ENCODE measurements at places on chromosomes 6 and 20. TPM values are rescaled to one million over a fixed set of nuclear protein-coding genes. Genes with fewer than 3 reads are reported as not detected.
A peak's percentile ranks its signal among the peaks of the same experiment; 100 is the strongest.

DNA sequence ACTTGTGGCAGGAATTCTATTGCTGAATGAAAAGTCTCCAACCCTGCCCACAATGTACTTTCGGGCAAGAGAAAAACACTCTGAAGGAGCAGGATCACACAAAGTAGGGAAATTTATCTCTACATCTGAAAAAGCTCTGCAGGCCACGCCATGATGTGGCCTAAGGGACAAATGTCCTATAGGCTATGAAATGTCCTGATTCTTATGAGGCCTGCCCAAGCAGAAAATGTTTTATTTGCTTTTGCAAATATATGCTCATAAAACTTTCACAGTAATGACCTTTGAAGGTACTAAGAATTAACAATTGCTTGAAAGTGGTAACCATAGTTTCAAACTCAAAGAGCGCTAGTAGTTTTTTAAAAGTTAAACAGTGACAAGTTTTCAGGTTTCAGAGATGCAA, 31.0 kb downstream of the SYCP2 start:
- no peaks in the 10 kb centered on the region for H3K4me1 ChIP-seq
- no peak overlapping the region for H3K4me3 ChIP-seq
- DNase-seq: no peak
- no peak overlapping the region for H3K27ac ChIP-seq
- peaks cover 17% of the 10 kb centered on the region for H3K27me3 ChIP-seq

GRCh38 chr20:49570828-49571552, 3.1 kb upstream of the PTGIS start:
- H3K36me3 ChIP-seq: peaks cover 3% of the 10 kb centered on the region
- H3K4me1 ChIP-seq: peaks cover 43% of the 10 kb centered on the region
- no peak overlapping the region for H3K4me3 ChIP-seq
- DNase-seq: no peak

GRCh38 chr6:157758516-157759023, 64.5 kb upstream of the SNX9 start:
- H3K27me3 ChIP-seq: peaks cover 11% of the 10 kb centered on the region
- DNase-seq: peak; percentile 56
- peaks cover 84% of the 10 kb centered on the region for H3K4me1 ChIP-seq
- H3K36me3 ChIP-seq: no peaks in the 10 kb centered on the region
- H3K27ac ChIP-seq: peak overlapping the region; percentile 74

- H3K27me3 ChIP-seq: no peaks in the 10 kb centered on the region
- no peak overlapping the region for H3K27ac ChIP-seq
- H3K4me3 ChIP-seq: no peak overlapping the region
- peaks cover 3% of the 10 kb centered on the region for H3K4me1 ChIP-seq
- H3K36me3 ChIP-seq: no peaks in the 10 kb centered on the region
Observed at GRCh38 chr6:38552121-38552520, 87.6 kb downstream of the BTBD9 start.

DNA sequence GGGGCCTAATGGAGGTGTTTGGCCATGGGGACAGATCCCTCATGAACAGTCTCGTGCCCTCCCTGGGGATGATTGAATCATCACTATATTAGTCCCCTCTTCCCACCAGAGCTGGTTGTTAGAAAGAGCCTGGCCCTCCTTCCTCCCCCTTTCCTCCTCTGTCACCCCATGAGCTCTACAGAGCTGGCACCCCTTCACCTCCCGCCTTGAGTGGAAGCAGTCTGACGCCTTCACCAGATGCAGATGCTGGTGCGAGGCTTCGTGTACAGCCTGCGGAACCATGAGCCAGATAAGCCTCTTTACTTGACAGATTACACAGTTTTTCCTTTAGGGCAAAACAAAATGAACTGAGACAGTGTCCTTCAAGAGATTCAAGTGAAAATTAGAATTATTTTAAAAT, 74.4 kb upstream of the RIPOR2 start:
- H3K36me3 ChIP-seq: peaks cover 2% of the 10 kb centered on the region
- H3K4me1 ChIP-seq: peaks cover 57% of the 10 kb centered on the region
- no peaks in the 10 kb centered on the region for H3K27me3 ChIP-seq
- DNase-seq: peak; percentile 59
- peak overlapping the region; percentile 42 for H3K4me3 ChIP-seq

DNA sequence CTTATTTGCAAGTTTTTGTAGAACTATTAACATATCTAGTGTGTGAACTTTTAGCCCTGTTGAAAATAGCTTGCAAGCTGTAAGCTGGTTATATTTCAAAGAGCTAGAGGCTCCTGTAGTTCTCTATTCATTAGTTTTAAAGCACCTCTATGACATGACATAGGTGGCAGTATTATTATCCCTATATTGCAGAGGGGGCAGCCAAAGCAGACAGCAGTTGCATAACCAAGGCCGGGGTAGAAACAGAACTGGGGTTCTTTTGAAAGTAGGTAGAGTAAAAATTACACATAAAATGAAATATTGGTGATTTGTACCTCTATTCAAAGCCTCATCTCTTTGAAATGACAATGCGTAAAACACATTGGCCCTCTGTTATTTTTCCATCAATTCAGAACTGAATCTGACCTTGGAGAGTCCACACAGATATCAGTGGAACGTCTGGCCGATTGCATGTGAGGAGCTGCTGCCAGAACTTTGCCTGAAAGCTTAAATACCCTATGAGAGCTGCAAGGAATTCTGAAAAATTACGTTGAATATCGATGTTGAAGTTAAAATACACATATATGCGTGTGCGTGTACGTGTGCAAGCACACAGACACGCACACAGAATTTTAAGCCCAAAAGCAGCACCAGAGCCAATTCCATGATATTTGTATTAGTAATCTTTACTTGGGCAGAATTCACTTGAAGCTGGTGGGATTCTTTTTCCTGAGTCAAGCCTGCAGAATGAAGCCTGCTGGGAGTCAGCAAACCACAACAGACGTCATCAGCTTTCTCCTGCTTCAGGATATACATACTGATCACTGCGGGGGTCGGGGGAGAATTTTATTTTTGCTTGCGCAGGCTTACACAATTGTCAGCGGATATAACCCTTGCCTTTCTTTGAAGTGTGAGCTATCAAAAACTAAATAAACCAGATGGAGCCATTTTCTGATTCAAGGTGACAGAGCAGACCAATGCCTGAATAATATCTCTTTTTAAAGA, 163.2 kb downstream of the PDE7B start:
- H3K36me3 ChIP-seq: no peaks in the 10 kb centered on the region
- peaks cover 3% of the 10 kb centered on the region for H3K27me3 ChIP-seq
- H3K4me3 ChIP-seq: no peak overlapping the region
- H3K4me1 ChIP-seq: peaks cover 2% of the 10 kb centered on the region
- H3K27ac ChIP-seq: no peak overlapping the region

- no peaks in the 10 kb centered on the region for H3K4me1 ChIP-seq
- H3K4me3 ChIP-seq: no peak overlapping the region
- no peak overlapping the region for H3K27ac ChIP-seq
- no peaks in the 10 kb centered on the region for H3K36me3 ChIP-seq
- peaks cover 3% of the 10 kb centered on the region for H3K27me3 ChIP-seq
Observed at GRCh38 chr20:1033751-1034414, 31.8 kb upstream of the RSPO4 start.

DNA sequence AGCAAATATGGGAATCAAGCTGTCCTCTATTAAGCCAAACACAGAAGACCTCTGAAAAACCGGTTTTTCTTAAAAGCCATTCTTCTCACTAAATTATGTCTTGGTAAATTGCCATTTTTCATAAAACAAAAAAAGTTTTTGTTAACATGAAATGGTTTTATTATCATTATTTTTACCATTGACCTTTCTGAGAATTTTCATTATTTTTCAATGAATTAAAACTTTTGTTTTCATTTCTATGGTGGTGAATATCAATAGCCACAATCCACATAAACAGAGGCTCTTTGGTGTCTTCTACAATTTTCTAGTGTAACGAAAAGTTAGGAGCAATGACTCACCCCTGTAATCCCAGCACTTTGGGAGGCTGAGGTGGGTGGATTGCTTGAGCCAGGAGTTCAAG, 2.1 kb downstream of the SF3B5 start:
- no peak for DNase-seq
- H3K36me3 ChIP-seq: peaks cover 13% of the 10 kb centered on the region
- peaks cover 26% of the 10 kb centered on the region for H3K4me1 ChIP-seq
- H3K27me3 ChIP-seq: no peaks in the 10 kb centered on the region
- H3K27ac ChIP-seq: no peak overlapping the region
- peak overlapping the region; percentile 95 for H3K4me3 ChIP-seq

DNA sequence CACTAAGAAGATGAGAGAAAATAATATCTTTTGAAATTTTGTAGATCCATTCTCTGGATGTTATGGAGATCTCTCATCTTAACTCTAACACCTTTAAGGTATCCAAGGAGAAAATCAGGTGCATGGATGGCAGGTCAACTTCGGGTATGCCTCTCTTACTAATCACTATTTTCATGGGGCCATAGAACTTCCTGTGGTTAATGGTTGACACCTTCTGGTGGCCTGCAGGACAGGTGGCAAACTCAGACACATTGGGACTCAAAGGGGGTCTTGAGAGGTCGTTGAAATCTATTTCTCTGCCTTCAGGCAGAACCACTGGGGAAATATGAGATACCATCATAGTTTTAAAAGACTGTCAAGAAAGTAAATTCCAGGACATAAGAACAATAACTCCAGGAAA, 76.5 kb downstream of the ADAT2 start:
- no peak overlapping the region for H3K4me3 ChIP-seq
- no peaks in the 10 kb centered on the region for H3K4me1 ChIP-seq
- no peak overlapping the region for H3K27ac ChIP-seq
- H3K36me3 ChIP-seq: no peaks in the 10 kb centered on the region
- H3K27me3 ChIP-seq: peaks cover 10% of the 10 kb centered on the region

- H3K4me1 ChIP-seq: no peaks in the 10 kb centered on the region
- H3K27ac ChIP-seq: no peak overlapping the region
- H3K27me3 ChIP-seq: peaks cover 3% of the 10 kb centered on the region
Observed at GRCh38 chr6:8180327-8181159, 78.2 kb upstream of the EEF1E1 start.

GRCh38 chr6:144581812-144582537, 296.8 kb downstream of the UTRN start:
- H3K27ac ChIP-seq: peak overlapping the region; percentile 23
- peaks cover 26% of the 10 kb centered on the region for H3K36me3 ChIP-seq
- peaks cover 42% of the 10 kb centered on the region for H3K4me1 ChIP-seq
- peak overlapping the region; percentile 49 for H3K4me3 ChIP-seq

DNA sequence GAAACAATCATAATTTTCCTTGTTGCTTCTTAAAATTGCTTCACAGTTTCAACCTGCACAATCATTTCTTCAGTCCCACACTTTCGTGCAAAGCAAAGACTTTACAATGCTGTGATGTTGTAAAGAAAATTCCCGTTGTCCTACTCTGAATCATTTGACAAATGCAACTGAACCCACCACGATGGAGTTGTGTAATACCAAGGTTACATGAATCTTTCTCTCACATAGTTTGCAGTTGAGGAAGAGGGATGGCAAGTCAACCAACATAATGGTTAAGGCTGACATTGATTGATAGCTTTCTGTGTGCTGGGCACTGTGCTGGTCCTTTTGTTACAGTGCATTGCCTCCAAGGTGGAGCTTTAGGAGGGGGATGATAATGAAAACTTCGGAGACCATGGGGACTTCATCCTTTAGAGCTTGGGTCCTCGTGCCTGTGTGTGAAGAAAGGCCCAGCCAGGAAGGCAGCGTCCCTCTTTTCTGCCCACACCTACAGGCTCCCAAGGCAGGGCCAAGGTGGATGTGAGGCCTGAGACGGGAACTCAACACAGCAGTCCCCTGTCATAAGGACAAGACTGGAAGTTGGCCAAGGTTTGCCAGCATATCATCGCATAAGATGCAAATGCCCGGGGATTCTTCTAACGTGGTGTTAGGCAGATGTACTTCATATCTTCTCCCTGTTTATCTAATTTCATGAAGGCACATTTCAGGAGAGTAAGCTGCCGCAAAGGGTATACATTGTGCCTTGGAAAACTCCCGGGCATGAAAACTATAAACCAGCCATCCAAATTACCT, 96.9 kb downstream of the LY86 start:
- H3K27me3 ChIP-seq: peaks cover 2% of the 10 kb centered on the region
- peaks cover 50% of the 10 kb centered on the region for H3K4me1 ChIP-seq
- peak overlapping the region; percentile 59 for H3K27ac ChIP-seq
- no peaks in the 10 kb centered on the region for H3K36me3 ChIP-seq

GRCh38 chr6:57207872-57208271, 14.2 kb downstream of the RAB23 start:
- peaks cover 2% of the 10 kb centered on the region for H3K36me3 ChIP-seq
- H3K27me3 ChIP-seq: no peaks in the 10 kb centered on the region
- H3K4me3 ChIP-seq: no peak overlapping the region
- H3K27ac ChIP-seq: peak overlapping the region; percentile 14

- DNase-seq: no peak
- no peaks in the 10 kb centered on the region for H3K4me1 ChIP-seq
- H3K27ac ChIP-seq: no peak overlapping the region
- no peaks in the 10 kb centered on the region for H3K36me3 ChIP-seq
- H3K4me3 ChIP-seq: no peak overlapping the region
Observed at GRCh38 chr20:14117768-14118167, 122.5 kb downstream of the MACROD2 start.

DNA sequence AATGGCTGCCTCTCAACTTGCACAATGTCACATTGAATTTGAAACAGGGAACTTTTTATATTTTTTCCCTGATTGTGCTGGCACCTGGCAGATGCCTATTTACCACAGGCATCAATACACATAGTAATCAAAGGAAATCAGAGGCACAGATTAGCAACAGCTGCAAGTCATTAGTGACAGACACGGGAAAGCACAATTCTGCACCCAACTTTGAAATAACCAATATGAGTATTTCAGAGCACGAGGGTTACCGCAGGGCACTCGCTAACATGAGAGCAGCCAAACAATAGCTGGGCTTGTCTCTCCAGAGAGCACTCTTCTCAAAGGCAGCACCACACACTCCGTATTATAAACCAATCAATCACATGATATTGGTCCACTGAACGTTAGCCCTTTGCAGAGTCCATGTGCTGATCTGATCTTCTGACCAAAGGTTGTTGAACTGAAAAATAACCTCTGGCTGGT, 149.5 kb downstream of the RNF144B start:
- H3K4me1 ChIP-seq: no peaks in the 10 kb centered on the region
- H3K27me3 ChIP-seq: peaks cover 8% of the 10 kb centered on the region
- H3K27ac ChIP-seq: no peak overlapping the region
- DNase-seq: no peak
- H3K4me3 ChIP-seq: no peak overlapping the region

DNA sequence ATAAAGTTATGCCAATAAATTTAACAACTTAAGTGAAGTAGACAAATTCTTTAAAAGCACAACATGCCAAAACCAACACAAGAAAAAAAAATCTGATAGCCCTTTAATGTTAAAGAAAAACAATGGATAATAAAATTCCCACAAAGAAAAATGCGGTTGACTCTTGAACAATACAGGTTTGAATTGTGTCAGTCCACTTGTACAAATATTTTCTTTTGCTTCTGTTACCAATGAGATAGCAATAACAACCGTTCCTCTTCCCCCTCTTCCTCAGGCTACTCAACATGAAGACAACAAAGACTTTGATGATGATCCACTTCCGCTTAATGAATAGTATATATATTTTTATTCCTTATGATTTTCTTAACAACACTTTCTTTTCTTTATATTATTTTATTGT, 283.9 kb upstream of the MAN1A1 start:
- no peak for DNase-seq
- H3K36me3 ChIP-seq: no peaks in the 10 kb centered on the region
- no peak overlapping the region for H3K4me3 ChIP-seq

FOXS1 gene
- total RNA-seq: not detected

SAMD3 gene
- total RNA-seq: 2.5 TPM

BTN2A1 gene
- 19.8 TPM for total RNA-seq

DBNDD2 gene
- 25.2 TPM for total RNA-seq

All from activated CD4-positive, alpha-beta T cell treated with anti-CD3 and anti-CD28 coated beads, Interleukin-2, amount 10 ng/mL, durations not matched to agents 24 days and 14 days (primary cell).